Activated CD8-positive, alpha-beta memory T cell treated with anti-CD3 and anti-CD28 coated beads for 1 hour (primary cell): ENCODE measurements at places on chromosomes 12 and 14.

- no peak for DNase-seq
Measured at GRCh38 chr12:117026343-117026742, 72.9 kb downstream of the TESC start.

GRCh38 chr12:92730758-92731157, 28.0 kb downstream of the PLEKHG7 start:
- DNase-seq: no peak

DNA sequence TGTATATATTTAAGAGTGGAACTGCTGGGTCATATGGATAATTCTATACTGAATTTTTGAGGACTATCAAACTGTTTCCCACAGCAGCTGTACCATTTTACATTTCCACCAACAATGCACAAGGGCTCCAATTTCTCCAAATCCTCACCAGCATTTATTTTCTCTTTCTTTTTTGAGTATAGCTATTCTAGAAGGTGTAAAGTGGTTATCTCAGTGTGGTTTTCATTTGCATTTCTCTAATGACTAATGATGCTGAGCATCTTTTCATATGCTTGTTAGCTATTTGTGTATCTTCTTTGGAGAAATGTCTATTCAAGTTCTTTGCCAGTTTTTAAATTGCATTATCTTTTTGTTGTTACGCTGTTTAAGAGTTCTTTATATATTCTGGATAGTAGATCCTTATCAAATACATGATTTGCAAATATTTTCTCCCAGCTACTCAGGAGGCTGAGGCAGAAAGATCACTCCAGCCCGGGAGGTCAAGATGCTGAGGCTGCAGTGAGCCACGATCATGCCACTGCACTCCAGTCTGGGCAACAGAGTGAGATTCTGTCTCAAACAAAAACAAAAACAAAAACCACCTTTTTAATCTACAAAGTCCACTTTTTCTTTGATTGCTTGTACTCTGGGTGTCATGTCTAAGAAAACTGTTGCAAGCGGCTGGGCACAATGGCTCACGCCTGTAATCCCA, 32.8 kb downstream of the GTF2A1 start:
- DNase-seq: no peak

- no peak for DNase-seq
Measured at GRCh38 chr14:105855246-105855892, 329.0 kb downstream of the TMEM121 start.

DNA sequence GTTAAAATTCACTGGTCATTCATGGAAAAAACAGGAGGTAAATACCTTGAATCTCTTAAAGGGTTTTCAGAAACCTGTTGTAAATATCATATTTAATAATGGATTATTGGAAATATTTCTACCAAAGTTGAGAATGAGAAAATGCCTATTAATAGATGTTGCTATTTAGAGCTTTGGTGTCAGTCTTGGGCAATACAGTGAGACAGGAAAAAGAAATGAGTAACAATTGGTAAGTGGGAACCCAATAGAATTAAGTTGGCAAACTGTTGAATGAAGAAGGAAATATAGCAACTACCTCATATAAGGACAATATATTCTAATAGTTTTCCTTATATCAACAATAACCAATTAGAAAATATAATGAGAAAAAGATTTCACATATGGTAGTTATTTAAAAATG, 78.0 kb downstream of the ATF7IP start:
- no peak for DNase-seq

GRCh38 chr12:43737646-43738045, 20.9 kb downstream of the PUS7L start:
- DNase-seq: no peak

- DNase-seq: no peak
Measured at GRCh38 chr12:3186546-3187215, 109.5 kb downstream of the TSPAN9 start.

DNA sequence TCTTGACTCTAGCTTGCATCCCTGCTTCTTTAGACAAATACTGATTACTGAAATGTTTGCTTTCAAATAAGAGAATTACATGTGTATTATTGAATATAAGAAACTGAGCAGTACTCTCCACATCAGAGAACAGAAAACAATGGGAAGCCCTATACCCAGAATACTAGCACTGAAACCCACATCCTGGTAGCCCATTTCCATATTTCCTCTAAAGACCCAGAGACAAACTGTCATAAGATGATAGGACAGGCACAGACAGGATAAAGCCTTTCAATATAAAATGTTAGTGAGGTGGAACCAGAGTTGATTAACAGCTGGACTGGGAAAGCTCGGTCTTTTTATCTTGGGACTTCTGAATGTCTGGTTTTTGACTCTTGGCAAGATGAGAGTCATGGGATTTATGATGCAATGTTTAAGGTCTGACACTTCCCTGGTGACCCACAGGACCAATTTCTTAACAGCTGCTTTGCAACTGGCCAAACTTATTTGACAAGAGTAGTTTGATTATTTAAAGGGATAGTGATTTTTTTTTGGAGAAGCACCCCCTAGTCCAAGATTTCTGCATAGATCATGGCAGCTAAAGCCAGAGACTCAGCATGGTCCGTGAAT, 166.9 kb upstream of the ATXN7L3B start:
- no peak for DNase-seq

GRCh38 chr14:57739516-57739915, 126.4 kb downstream of the SLC35F4 start:
- no peak for DNase-seq

DNA sequence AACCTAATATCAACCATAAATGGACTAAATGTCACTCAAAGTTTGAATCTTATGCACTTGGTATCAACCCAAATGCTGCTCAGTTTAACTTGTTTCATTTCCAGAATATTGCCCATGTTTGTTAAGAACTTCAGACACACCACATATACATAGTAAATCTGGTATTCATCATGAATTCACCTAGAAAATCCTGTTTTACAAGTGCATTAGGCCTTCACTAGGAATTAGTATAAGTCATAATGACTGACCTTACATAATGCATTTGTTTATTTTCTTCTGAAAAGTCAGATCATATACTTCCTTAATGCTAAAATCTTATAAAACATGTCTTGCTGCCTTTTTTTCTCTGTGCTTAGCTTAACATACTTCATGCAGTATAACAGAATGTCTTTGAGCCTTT, 66.1 kb downstream of the ABCD2 start:
- DNase-seq: no peak

DNA sequence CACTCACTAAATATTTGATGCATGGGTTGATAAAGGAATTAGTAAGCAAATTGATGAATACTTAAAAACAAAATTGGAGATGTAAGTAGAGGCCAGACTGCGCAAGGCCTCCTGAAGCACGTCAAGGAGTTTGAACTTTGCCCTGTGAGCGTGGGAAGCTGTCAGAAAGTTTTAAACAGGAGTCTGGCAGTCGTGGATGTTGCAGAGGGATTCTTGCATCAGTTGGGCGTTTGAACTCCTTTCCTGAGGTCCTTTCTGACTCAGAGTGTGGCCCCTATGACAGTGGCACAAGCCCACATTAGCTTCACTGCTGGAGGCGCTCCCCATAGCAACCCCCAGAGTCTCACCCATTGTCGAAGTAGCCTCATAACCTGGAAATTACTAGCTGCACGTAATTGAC, 17.9 kb upstream of the IL22 start:
- no peak for DNase-seq

DNA sequence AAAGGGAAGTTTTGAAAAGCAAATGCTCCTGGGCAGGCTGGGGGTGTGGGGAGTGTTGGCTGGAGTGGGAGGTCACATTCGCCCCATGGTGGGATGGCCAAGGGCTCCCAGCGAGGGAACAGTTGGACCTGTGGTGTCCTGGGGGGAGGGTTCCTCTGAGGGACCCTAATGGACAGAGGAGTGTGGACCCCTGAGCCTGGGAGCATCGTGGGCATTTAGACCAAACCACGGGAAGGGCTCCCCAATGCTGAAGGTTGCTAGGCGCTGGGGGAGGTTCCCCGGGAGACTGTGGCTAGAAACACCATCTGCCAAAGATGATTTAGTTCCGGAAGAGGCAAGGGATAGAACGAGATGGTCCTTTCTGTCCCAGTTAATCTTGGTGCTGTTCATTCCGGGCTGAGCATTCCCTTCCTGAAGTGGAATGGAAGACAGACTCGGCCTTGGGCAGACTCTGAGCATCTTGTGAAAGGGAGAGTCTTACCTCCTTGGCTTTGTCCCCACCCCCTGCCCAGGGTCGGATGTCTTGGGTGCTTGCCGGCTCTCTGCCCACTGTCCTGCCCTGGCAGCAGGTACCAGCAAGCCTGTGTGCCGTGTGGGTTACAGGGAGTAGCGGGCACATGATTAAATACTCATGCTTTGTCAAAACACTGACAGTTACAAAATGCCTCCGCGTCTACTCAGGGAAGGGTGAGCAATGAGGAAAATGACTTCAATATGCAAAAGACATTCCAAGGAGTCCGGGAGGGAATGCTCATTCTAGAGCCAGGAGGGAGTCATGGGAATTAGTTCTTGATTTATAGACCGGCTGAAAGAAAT, 215.9 kb downstream of the CACNA1C start:
- no peak for DNase-seq

GRCh38 chr14:102830474-102831045, 53.3 kb downstream of the TRAF3 start:
- no peak for DNase-seq
